Stimulated activated CD4-positive, alpha-beta T cell treated with anti-CD3 and anti-CD28 coated beads, Interleukin-4, amount 100 ng/mL, for 1 hour (primary cell): ENCODE measurements at places on chromosomes 16 and 17.
A peak's percentile ranks its signal among the peaks of the same experiment; 100 is the strongest.

- DNase-seq, result no peak
Measured at GRCh38 chr17:48025904-48026501, 11.6 kb downstream of the COPZ2 start.

DNA sequence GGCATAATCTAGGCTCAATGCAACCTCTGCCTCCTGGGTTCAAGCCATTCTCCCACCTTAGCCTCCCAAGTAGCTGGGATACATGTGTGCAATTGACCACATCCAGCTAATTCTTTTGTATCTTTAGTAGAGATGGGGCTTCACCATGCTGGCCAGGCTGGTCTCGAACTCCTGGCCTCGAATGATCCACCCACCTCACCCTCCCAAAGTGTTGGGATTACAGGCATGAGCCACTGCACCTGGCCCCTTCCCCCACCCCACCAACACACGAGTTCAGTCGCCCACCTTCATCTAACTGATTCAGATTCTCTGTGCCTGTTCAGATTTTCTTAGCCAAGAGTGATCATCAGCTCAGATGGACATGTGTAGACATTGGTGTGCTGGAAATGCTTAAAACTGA, 25.0 kb upstream of the METTL9 start:
- DNase-seq, result no peak

GRCh38 chr16:76193906-76194615, 83.1 kb upstream of the CNTNAP4 start:
- DNase-seq, result no peak

- DNase-seq, result no peak
Measured at GRCh38 chr17:147796-148740, 10.7 kb downstream of the SCGB1C2 start.

GRCh38 chr16:81604960-81605383, 160.4 kb downstream of the CMIP start:
- DNase-seq, result no peak

DNA sequence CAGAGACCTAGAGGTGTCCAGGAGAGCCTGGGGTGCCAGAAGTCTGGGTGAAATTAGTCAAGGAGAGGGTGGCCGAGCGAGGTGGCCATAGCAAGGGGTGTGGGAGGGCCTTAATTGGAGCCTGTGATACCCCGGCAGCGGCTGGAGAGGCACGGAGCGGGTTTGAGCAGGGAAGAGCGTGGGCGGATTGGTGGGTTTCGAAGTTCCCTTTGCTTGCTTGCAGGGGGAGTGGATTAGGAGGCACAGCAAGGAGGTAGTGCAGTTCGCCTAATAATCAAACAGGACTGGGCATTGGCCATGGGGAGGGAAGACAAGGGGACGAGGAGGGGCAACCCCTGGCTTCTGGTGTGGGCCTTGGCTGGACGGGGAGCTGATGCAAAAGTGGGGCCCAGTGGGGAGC, 5.4 kb upstream of the FAM83G start:
- DNase-seq, result no peak

DNA sequence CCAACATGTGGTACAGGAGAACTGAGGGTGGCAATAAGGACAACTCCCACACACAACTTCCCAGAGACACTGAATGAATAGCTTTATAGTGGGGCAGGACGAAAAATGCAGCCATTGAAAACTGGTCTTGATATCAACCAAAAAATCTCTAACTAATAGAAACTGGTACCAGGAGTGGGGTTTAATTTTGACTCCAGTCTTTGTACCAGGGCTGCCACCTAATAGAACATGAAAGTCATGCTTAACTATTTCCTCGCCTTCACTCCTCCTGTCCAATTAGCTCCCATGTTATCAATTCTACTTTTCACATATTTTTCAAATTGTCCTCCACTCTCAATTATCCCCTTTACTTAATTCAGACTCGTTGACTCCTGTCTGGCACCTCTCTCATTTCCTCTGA, 192.0 kb upstream of the ERCC4 start:
- DNase-seq, result no peak

DNA sequence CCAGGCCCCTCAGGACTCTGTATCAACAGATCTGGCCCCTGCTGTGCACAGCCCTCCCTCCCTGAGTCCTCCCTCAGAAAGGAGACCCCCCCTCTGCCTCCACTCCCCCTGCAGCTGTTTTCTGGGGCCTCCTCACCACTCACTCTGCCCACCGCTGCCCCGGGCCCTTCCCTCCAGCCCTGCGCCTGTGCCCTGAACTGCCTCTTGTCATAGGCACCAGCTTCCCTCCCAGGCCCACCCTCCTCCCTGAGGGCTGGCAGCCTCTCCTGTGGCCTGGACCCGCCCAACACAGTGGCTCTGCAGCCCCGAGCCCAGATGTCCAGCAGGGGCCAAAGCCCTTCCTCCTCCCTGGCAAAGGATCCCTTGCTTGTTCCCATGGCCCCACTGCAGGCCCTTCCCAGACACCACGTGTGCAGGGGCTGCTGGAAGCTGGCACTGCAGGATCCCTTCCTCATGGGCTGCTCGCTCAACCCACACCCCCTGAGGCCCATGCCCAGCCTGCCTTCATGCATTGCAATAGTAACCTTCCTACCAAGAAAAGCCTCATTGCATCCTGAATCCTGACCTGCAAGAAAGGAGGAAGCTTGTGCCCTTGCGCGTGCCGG, 25.8 kb downstream of the GNPTG start:
- no peak for DNase-seq

DNA sequence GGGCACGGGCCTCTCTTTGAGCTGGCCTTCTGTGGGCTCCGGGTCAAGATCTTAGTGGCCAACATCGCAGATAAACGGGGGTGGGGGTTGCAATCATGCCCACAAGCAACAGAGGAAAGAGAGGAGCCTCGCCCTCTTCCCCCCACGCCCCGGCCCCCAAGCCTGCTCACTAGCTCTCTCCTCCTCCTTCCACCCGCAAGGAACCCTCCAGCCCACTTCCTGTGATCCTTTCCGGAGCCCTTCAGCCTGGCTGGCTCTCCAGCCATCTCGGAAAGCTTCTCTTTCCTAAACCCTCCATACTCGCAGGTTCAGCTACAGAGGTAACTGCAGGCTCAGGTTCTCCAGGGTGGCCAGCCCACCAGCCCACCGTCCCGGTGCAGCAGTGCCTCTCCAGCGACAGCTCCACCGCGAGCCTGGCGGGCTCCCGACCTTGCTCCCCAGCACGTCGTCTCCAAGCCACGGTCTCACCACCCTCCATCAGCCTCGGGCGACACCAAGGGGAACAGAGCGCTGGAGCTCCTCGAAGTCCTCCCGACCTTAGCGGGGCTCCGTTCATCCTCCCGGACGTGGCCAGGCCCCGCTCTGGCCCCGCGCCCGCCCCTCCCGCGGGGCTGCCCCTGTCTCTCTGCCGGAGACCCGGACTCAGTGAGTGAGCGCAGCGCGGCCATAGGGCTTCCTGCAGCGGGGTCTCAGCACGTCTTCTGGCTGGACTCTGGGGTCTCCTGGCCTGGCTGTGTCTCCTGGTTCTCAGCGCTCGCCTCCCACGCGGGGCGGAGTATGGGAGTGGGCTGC, 12.9 kb upstream of the ODF4 start:
- peak; percentile 10 for DNase-seq

GRCh38 chr16:46712911-46713310, 23.5 kb downstream of the ORC6 start:
- no peak for DNase-seq

GRCh38 chr17:13362341-13363122, 239.2 kb downstream of the HS3ST3A1 start:
- DNase-seq, result no peak

DNA sequence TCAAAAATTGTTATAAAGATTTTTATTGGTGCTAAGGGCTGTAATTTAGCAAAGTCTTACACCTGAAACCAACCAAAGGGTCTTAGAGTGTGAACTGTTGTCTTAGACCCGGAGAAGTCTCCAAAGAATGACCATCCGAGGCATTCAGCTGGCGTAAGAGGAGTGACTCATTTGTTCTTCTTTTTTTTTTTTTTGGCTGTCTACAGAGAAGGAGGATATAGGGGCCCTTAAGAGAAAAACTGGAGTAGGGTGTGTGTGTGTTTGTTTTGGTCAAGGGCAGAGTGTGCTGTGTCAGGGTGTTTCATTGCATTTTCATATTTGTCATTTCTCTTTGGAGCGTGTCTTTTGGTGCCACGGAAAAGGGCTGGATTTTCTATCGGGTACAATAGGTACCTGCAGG, 508.0 kb downstream of the WWOX start:
- no peak for DNase-seq

- DNase-seq, result no peak
Measured at GRCh38 chr16:1899641-1900451, 18.4 kb downstream of the HS3ST6 start.

GRCh38 chr16:9821331-9821730, 360.9 kb downstream of the GRIN2A start:
- DNase-seq, result no peak

GRCh38 chr16:17343728-17344127, 127.0 kb downstream of the XYLT1 start:
- no peak for DNase-seq

- DNase-seq, result no peak
Measured at GRCh38 chr16:85174871-85175723, 62.8 kb upstream of the CIBAR2 start.
